ENCODE measurements at places on chromosomes 7 and 10.

GRCh38 chr7:73703757-73704639 lies 15.5 kb downstream of the STX1A start:
- peak; percentile 31 for DNase-seq

DNA sequence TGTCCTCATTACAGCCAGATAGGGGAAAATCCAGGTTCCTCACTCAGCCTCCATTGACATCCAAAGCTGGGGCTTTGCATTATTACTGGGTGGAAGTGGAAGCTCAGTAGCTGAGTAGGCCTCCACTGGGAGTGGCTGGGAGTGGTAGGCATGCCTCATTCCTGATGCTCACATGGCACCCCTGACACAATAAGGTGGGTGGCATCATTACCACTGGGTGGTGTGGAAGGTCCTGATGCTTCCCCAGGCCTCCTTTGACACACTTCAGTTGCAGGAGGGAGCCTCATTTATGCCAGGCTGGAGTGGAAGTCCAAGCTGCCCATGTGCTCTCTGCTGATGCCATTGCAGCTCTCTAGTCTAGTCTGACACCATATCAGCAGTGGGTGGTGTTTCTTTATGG lies 48.2 kb upstream of the GPR141 start:
- DNase-seq: no peak

DNA sequence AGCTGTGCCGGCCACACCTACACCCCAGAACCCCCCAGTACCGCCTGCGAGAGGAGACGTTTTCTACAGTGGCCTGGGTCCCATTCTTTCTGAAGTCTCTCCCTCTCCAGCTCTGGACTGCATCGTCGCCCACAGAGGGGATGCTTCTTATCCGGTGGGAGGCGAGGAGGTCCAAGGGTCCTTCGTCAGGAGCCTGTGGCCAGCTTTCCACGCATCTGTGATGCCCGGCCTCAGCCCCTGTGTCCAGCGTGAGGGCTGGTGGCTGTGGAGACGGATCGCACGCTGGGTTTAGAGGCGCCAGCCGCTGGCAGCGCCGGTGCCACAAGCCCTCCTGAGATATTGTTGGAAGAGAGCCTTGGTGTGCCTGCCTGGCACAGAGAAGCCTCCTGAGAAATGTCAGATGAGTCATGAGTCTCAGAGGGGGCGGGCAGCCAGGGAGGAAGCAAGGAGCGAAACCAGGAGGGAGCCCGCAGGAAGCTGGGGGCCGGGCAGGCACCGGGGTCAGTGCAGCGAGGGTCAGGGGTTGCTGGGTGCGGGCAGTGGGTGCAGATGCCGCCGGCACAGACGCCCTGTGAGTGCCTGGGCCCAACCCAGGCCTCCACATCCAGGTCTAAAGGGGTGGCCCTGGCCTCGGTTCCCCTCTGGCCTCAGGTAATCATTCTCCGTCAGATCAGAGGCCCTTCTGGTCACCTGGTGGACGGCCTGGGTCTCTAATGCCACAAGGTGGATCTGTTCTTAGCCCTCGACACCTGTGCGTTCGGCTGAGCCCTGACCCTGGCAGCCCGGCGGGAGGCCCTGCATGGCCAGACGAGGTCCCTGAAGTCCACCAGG lies 86.0 kb upstream of the DIP2C start:
- DNase-seq: peak; percentile 26

GRCh38 chr10:7687228-7687907 lies 15.7 kb upstream of the ITIH2 start:
- DNase-seq: peak; percentile 94

- no peak for DNase-seq
These were observed 49.2 kb upstream of the SHH start for GRCh38 chr7:155861480-155861868.

- DNase-seq: no peak
These were observed 177.4 kb downstream of the ARHGAP12 start for GRCh38 chr10:31751051-31751737.

DNA sequence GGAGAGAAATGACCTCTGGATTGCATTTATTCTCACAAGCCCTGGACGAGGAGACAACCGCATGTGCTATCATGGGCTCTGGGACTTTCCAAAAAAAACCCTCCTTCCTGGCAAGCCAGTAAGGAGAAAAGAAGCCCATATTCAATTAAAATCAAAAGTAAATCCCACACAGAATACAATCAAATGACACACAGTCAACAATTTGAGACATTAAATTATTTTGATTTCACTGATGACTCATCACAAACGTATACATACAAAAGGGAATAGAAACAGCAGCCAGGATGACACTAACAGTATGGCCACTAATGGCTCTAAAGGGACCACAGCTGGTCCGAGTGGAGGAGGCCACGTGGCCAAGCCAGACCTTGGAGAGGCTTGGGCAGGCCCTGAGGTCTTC lies 24.9 kb downstream of the LRRC20 start:
- DNase-seq: no peak

- peak; percentile 99 for DNase-seq
These were observed 91.3 kb downstream of the AVL9 start for GRCh38 chr7:32586291-32587221.

GRCh38 chr10:60975716-60976115 lies 31.7 kb upstream of the RHOBTB1 start:
- peak; percentile 50 for DNase-seq

DNA sequence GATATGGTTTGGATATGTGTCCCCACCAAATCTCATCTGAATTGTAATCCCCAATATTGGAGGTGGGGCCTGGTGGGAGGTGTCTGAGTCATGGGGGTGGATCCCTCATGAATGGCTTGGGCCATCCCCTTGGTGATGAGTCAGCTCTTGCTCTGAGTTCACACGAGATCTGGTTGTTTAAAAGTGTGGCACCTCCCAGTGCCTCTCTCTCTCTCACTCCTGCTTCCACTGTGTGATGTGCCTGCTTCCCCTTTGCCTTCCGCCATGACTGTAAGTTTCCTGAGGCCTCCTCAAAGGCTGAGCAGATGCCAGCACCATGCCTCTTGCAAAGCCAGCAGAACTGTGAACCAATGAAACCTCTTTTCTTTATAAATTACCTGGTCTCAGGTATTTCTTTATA lies 4.8 kb upstream of the GCK start:
- DNase-seq: peak; percentile 23

GRCh38 chr7:24172856-24173255 lies 111.1 kb upstream of the NPY start:
- DNase-seq: no peak

DNA sequence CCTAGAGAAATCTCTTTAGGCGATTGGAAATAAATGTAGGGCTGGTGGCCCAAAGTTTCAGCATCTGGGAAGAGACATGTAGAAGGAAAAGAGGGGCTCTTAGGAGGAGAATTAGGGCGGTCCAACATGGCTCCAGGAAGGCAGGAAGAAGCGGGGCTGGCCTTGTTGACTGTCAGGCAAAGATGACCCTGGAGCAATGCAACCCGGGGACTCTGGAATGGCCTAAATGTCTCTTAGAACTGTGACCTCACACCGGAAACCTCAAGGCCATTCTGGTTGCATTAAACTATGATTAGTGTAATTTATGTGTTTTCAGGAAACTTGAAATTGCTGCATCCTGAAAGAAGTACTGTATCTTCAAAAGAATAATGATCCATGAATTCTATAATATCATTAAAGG lies 66.8 kb downstream of the NRP1 start:
- no peak for DNase-seq

- DNase-seq: peak; percentile 85
These were observed 9.6 kb downstream of the CCL26 start for GRCh38 chr7:75762350-75762917.

GRCh38 chr7:38872202-38872601 lies 36.8 kb downstream of the VPS41 start:
- DNase-seq: no peak

DNA sequence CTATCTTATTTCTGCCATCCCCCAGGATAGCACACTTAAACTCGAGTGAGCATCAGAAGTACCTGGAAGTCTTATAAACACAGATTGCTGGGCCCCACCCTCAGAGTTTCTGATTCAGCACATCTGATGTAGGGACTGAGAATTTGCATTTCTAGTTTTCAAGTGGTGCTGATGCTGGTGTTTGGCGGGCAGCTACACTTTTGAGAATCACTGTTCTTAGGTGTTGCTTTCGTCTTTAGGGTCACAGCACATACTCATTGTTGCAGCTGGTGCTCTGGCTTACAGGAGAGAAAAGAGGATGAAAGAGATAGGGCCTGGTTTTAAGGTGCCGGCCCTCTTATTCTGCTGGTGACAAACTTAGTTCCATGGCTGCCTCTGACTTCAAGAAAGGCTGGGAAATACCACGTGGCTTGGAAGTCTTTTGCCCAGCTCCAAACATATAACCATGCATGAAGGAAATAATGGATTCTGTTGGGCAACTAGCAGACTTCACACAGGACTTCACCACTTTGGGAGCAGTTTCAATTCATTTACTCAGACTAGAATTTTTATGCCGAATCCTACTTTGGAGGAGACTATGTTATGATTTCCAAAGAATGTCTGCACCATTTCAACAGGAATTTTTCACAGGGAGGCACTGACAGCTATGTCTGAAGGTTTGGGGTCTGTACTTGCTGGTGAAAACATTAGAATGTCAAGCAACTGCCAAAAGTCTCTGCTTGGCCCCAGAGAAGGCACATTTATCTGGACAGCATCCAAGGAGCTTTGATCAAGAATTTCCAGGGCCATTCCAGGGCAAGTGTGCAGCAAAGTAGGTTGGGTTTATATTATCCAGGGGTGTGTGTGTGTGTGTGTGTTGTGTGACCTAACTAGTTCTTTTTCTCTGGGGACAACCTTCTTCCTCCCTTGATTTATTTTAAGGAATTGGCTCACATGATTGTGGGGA lies 6.9 kb upstream of the MINDY4 start:
- peak; percentile 95 for DNase-seq

DNA sequence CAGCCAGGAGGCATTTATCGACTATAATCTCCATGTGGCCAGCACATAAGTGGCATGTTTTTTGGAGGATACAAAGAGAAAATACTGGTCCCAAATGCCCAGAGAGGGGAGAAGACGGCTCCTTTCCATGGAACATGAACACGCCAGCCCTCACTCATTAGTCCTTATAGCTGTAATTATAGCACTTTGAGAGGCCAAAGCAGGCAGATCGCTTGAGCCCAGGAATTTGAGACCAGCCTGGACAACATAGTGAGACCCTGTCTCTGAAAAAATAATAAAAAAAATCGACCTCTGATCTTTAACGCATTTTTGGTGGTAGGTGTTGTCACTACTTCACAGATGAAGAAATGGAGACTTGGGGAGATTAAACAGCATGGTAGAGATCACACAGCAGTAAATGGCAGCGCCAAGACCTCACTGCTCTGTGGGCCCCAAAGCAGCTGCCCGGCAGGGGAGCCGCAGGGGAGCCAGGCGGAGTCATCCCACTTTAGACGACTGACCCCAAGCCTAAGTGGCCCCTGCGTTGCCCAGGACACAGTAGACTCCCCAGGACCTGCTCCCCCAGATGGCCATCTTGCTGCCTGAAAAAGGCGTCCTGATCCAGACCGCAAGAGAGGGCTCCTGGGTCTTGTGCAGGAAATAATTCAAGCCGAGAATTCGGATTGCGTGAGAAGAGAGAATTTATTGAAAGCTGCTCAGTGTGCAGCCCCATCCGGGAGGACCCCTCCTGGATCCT lies 21.2 kb upstream of the PRKAG2 start:
- DNase-seq: no peak

DNA sequence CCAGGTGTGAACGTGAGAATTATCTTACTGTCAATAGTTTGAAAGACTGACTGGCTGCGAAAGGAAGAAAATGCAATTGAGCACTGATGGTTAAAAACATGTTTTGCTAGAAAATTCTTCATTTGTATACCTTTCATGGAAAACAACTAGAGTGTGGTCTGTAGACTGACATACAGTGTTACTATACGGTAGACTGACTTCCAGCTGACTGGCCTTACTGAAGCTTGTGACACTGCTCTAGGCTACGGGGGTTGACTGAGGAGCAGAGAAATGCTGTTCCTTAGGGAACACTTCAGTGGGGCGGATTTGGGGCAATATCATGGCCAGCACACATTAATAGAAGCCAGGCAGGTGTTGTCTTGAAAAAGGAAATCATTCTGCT lies 25.9 kb upstream of the DDC start:
- no peak for DNase-seq

DNA sequence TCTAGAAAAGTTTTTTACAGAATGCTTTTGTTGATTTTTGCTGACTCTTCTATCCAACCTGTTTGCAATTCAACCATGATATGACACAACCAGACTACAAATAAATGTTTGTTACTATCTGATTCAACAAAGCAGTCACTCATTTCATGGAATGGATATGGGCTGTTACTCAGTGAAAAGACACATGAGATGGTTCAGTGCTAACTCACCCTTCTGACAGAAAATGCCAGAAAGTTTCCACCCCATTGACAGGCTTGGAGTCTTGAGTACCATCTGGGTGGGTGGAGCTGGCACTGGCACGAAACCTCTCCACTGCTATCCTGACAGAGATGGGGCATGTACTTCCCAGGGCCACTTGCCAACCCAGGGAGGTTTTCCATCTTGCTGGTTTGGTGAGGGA lies 39.5 kb downstream of the RBM28 start:
- DNase-seq: no peak

DNA sequence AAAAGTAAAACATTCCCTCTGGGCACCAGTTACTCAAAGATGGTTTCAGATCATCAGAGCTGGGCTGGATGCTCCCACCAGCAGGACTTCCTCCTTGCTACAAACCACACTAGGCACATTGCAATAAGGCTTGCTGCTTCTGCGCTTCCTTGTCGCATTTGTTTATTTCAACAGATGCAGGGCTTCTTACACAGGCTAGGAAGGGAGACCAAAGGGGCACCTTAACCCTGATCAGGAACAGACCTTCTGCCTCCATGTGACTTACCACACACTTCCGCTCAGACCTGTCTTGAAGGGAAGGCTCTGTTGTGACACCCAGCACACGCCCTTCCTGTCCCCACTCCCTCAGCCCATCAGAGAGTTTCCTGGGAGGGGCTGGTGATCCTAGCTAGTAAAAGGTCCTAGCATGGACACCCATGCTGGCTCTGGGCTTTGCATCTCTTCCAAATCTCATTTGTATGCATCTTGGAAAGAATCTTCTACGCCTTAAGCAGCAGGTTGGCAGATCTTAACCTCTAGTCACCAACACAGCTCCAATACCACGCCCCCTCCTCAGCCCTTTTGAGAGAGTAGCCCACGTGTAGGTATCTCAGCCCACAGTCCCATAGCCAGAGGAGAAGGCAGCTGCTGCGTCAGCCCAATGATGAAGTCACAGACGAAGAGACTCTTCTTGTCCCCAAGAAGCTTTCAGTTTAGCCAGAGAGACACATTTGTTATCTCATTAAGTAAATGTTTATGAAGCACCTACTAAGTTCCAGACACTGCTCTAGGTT lies 47.1 kb upstream of the SVIL start:
- DNase-seq: no peak

- DNase-seq: peak; percentile 75
These were observed 17.4 kb downstream of the C7orf57 start for GRCh38 chr7:48052748-48053147.
